ENCODE measurements at places on chromosomes 5 and 9.

- peak; percentile 32 for DNase-seq
Measured at GRCh38 chr5:76393035-76393680, 9.9 kb upstream of the IQGAP2 start.

GRCh38 chr9:91131433-91131839 lies 230.3 kb downstream of the AUH start:
- peak; percentile 91 for DNase-seq

GRCh38 chr5:127396490-127397155 lies 106.0 kb downstream of the MEGF10 start:
- DNase-seq: no peak

GRCh38 chr9:130845254-130845653 lies 10.2 kb downstream of the ABL1 start:
- DNase-seq: no peak

- DNase-seq: peak; percentile 24
Measured at GRCh38 chr9:130499804-130500263, 55.1 kb downstream of the ASS1 start.

DNA sequence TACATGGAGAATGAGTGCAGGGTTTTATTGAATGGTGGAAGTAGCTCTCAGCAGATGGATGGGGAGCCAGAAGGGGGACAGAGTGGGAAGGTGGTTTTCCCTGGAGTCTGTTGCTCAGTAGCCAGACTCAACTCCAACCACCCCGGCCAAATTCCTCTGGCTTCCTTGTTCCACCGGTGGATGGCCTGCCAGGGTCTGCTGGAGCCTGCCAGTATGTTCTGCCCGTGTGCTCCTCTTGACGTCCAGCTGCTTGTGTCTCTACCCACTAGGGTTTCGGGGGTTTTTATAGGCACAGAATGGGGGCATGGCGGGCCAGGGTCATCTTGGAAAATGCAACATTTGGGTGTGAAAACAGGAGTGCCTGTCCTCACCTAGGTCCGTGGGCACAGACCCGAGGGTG lies 51.4 kb upstream of the KLF9 start:
- DNase-seq: no peak

DNA sequence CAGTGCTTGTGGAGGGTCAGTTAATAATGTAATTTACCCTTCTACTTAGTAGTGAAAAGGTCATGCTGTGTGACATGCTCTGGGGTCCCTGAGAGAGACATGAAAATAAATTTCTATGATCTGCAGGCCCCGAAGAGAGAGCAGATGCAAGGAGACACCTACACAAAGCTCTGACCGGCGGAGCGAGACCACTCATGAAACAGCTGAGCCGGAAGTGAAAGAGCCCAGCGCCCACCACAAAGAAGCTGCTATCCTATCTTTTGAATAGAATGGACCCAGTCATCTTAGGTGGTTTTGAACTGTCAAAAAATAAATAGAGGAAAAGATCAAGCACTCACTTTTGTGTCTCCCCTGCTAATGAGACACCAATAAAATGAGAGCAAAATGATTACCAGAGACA lies 190.0 kb downstream of the MED10 start:
- no peak for DNase-seq

All from activated CD8-positive, alpha-beta T cell treated with anti-CD3 and anti-CD28 coated beads for 36 hours (primary cell).